ENCODE measurements at places on chromosomes 3 and 15.
A peak's percentile ranks its signal among the peaks of the same experiment; 100 is the strongest.

DNA sequence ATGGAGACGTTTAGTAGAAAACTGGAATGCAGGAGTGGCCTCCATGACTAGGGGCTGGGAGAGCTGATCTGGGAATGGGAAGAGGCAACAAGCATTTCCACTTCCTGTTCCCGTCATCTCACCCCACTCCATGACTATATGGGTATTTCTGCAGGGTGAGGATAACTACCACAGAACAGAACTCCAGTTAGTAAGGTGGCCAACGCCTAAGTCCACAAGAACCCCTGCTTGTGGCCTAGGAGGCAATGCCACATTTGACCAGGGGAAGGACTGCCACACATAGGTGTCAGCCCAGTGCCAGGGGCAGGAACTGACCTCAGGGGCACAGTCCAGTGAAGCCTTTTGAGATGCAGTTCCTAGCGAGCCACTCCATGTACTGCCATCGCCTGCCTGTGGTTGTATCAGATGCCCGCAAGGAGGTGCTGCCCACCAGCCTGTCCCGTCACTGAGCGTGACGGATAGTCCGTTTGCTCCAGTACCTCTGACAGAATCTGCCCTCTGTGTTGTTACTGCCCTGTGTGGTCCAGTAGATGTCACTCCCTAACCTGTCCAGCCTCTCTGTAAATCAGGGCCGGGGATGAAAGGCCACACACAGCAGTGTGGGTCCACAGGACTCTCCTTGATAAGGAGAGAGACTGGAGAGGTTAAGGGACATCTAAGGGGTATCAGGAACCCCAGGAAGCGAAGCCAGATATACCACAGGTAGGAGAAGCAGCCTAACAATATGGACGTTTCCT lies 3.5 kb upstream of the MTFMT start:
- peak; percentile 74 for DNase-seq

GRCh38 chr3:127106053-127106452 lies 86.9 kb upstream of the PRR23E start:
- no peak for DNase-seq

DNA sequence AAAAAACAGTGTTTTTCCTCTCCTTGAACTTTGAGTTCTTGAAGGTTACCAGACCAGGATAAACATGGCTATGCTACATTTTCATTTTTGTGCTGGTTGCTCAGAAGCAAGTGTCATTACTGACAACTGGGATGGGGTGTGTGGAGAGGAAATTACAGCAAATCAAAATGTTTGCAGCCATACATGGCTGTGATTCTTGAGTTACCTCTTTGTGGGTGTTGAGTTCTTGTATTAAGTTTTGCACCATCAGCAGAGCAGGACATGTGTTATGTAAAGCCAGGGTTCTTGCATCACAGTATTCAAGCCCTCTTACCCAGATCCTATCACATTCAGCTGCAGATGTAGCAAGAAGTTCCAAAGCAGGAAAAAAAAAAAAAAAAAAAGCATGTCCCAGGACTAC lies 53.9 kb upstream of the ATOSA start:
- peak; percentile 27 for DNase-seq

DNA sequence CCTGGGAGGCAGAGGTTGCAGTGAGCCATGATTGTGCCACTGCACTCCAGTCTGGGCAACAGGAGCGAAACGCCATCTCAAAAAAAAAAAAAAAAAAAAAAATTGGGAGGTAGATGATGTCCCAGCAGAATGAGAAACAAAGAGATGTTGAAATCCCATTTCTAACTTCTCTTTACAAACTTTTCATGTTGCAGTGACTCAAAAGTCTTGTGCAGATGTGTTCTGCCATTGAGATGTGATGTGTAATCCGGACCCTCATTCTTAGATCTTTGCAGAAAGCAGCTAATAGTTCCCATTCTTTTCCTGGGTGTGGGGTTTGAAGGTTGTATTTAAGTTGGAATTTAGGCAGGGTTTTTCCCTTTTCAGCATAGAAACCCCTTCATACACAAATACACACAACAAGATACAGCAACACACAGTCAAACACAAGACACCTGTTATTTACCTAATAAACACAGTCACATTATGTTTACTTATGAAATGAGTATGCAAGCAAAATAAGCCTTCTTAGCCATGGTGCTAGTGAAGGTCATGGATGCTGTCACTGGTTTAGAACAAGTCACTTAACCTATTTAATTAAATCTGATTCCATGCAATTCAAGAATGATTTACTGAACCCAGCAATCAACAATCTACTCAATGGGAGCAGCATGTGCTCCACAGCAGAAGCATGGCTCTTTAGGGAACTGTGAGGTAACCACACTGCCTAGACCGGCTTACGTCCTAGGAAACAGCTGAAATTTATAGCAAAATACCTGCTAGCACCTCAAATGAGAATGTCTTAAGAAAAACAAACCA lies 14.9 kb downstream of the SIAH2 start:
- peak; percentile 86 for DNase-seq

GRCh38 chr3:46479696-46480095 lies 15.0 kb upstream of the LTF start:
- DNase-seq: no peak

DNA sequence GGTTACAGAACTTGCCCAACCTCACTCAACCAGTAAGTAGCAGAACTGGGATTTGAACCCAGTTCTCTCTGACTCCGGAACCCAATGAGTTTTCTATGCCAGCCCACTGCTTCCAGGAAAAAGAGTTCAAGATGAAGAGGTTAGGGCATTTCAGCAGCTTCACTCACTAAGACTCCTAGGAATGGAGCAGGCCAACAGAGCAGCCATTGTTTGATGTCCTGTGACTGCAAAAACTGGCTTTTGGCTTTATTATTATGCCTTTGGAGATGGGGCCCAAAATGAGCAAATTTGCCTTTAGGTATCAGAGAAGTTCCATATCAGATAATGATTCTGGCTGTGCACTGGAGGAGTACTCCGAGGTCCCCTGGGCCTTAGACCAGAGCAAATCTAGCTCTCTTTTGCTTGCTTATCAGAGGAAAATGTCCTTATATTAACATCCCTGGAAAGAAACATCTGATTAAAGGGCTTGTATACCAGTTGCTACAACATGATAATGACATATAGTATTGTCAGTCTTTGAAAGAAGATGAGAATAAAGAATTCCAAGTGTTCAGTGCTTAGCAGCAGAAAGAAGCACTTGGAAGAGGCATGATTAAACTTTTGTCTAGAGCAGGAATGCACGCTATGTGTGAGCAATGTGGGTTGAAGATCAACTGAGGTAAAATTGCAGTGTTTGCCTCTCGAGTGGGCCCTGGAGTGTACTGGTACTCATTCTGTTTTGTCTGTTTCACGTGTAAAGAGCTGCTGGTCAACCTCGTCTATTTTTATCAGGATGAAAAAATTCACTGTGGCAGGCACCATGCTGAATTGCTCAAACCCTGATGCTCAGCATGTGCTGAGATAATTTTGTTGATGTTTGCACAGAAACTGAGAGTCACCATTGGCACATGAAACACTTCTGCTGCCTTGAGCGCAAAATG lies 21.8 kb upstream of the KLHL24 start:
- no peak for DNase-seq

All from suppressor macrophage treated with lipopolysaccharide for 1 hour (primary cell).